NK-92 treated with Interleukin-12 subunit alpha and Interleukin-12 subunit beta, amount 100 ng/mL, for 24 hours (cell line): ENCODE measurements at places on chromosomes 5 and 9.

DNA sequence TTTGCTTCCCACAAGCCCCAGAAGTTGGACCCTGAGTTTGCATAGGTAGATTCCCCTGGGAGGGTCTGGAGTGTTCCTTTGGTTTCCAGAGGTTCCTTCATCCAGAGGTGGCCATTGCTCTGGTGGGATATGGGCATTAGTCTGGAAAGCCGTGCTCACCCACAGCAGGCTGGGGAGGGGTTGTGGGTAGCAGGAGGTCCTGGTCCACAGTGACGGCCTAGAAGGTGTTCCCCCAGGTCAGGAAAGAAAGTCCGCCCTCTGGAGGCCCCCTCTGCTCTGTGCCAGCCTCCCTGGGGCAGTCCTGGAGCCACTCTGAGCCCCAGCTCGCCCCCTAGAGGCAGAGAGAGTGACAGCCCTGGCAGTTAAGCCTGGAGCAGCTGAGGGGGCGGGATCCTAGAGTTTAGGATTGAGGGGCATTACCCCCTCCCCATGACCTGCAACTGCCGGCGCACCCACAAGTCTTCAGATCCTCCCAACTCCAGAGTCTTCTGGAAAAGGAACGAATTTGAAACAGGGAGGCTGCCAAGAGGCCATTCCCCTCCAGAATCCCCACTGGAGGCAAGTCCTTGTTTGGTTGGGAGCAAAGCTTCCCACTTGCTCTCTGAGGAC lies 36.8 kb downstream of the NDST1 start:
- peak; percentile 72 for DNase-seq

- no peak for DNase-seq
Measured at GRCh38 chr5:132024789-132025402, 13.4 kb upstream of the ACSL6 start.

DNA sequence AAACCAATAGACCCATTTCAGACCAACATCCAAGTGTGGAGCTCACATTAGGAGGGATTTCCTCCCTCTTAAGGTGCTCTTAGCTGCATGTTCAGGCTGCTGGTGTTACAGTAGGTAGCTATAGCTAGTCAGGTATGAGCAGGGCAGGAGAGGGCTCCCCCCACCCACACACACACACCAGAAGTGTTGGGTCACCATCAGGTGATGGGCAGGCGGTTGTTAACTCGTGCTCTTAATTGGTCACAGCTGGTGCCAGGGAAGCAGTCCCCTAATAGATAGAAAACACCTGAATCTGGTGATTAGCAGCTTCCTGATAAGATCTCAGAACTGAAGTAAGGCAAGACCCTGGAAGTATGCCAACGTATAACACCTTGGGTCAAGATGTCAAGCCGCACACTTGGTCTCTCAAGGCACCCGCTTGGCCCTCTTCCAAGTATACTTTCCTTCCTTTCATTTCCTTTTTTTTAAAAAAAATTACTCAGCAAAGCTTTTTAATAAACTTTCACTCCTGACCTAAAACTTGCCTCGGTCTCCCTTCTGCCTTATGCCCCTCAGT lies 532.4 kb downstream of the DNAH5 start:
- DNase-seq: no peak

DNA sequence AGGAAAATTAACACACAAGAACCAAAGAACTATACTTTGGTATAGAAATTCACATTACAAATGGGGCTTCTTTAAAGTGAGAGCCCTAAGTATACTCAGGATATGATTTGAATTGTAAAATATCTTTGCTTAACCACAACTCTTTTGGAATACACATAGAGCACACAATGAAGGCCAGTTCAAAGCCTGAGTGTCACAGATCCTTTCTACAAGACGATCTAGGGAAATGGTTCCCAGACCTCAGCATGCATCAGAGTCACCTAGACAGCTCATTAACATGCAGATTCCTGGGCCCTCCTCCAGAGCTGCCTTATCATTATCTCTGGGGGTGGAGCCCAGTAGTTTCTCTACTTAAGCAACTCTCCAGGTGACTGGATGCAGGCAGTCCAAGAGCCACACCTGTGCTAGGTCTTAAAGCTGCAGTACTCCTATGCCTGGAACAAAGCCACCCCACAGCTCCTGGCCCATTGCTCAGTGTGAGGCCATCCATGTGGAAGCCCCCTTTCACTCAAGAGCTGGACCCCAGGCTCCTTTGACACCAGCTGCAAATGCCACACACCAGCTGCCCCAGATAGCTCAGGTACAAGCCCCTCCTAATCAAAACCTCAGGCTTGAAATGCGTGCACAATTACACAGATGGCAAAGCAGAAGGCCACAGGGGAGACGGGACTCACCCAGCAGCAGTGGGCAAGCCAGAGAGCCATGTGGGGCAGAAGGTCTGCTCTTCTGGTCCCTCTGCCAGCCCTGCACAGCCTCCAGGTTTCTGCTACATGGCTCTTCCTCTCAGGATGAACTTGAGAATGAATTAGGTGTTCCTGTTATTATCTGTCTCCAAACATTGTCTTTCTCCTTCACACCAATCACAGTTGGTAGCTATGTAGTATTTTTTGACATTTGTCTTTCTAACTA lies 106.1 kb downstream of the SH3TC2 start:
- no peak for DNase-seq

DNA sequence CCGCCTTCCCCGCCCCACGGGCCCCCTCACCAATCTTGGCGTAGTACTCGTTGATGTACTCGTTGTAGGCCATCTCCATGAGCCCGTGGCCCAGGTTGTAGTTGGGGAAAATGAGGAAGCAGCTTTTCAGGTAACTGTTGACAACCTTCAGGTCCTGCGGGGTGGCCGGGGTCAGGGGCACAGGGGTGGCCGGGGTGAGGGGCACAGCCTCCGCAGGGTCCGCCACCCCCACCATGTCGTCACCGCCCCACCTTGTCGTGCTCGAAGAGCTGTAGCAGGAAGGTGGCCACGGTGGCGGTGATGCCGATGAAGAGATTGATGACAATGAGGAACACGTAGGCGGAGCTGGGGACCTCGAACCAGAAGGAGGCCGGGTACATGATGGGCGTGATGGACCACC lies 14.8 kb upstream of the CLIC3 start:
- DNase-seq: no peak

DNA sequence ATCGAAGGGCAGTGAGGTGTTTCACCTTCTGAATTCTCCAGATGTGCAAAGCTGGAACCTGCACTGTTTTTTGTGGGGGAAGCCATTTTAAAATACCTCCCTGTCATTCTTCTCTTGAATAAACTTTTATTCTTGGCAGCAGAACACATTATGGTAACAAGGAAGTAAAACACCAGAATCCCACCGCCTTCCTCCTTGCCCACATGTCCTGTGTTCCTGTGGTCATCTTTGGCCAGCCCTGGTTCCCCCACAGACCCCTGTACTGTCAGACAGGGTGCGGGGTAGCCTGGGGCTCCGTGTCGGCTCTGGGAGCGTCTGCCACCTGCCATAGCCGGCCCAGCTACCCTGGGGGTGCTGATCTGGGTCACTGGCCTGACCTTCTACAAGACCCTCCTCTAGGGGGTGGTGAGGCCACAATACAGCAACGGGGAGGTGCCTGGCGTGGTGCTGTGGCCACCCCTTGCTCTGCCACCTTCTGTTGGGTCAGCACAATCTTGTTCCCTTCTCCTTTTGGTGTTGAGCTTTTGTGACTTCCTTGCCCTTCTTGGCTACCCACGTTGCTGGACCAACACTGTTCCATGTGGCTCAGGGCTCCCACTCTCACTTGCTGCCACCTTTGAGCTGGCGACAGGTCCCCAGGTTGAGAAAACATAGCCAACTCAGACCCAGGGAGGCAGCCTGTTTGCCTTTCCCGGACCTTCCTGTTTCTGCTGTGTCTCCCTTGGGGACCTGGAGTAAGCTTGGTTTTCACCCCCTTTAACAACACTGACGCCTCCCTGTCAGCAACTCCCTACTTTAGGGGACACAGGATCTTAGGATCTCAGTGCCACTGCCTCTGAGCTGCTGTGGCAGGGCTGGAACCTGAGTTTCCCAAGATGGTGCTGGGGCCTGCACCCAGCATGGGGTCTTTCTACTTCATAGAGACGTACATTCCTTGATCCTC lies 4.8 kb downstream of the WNK2 start:
- no peak for DNase-seq

- DNase-seq: no peak
Measured at GRCh38 chr5:154945695-154946301, 4.9 kb downstream of the MRPL22 start.

GRCh38 chr9:36935768-36936497 lies 98.1 kb downstream of the PAX5 start:
- DNase-seq: no peak

- no peak for DNase-seq
Measured at GRCh38 chr9:98378794-98379193, 123.3 kb upstream of the TBC1D2 start.

GRCh38 chr5:106543330-106543729 lies 1127.4 kb downstream of the EFNA5 start:
- no peak for DNase-seq

DNA sequence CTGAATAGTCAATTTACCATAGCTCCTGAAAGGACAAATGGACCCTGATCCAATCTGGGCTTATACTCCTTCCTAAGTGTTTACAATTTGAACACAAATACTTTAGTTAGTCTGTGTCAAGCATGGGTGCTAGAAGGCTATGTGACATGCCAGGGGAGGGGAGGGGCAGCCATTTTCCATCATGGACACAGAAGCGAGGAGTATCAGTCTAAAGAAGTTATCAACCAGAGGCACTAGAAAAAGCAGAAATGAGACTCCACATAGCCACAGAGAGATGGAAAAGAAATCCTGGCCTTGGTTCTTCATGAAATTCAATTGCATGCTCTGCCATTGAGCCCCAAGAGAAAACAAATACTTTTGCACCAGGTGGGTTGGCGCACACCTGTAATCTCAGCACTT lies 61.8 kb downstream of the NR6A1 start:
- DNase-seq: no peak

GRCh38 chr9:118446943-118447639 lies 742.9 kb downstream of the TLR4 start:
- DNase-seq: no peak

DNA sequence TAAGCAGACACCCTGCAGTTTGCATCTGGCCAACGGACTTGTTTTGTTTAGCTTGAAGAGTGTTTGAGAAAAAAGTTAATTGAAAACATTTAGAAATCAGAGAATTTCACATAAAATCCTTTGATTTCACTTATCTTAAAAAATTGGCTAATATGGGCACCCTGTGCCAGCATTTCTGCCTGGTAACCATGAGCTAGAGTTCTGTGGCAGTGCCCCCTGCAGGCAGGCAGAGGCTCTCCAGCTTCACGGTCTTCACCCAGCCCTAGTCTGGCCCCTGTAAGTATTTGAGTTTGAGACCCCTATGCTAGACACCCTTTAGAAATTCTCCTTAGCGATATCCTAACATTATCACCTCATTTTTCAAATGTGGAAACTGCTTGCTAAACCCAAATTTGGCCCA lies 18.8 kb upstream of the FANCC start:
- no peak for DNase-seq

GRCh38 chr5:58683567-58683966 lies 100.7 kb downstream of the RAB3C start:
- no peak for DNase-seq

GRCh38 chr5:25393256-25393655 lies 748.5 kb upstream of the CDH10 start:
- DNase-seq: no peak

DNA sequence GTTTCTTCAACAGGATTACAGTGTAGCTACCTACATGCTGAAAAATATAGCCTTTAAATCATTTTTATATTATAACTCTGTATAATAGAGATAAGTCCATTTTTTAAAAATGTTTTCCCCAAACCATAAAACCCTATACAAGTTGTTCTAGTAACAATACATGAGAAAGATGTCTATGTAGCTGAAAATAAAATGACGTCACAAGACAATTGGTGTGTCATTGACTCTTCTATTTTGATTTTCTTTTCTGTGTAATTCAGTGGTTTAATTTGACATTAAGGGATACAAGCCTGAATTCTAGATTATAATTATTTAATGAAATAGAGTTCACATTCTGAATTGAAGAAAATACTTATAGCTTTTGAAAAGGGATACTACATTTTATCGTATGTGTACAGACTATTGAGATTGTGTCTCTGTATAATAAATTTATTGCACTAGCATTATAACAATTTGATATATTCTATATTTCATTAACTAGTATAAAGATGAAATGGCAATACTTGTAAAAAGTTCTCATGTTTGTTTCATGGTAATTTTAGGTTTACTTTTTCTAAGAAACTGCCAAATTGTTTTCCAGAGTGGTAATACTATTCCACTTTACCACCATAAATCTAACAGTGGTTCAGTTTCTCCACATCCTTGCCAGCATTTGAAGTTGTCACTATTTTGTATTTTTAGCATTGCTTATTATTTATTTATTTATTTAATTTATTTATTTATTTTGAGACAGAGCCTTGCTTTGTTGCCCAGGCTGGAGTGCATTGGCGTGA lies 18.7 kb downstream of the ANXA1 start:
- no peak for DNase-seq

- no peak for DNase-seq
Measured at GRCh38 chr9:8208465-8208864, 408.9 kb upstream of the DMAC1 start.

DNA sequence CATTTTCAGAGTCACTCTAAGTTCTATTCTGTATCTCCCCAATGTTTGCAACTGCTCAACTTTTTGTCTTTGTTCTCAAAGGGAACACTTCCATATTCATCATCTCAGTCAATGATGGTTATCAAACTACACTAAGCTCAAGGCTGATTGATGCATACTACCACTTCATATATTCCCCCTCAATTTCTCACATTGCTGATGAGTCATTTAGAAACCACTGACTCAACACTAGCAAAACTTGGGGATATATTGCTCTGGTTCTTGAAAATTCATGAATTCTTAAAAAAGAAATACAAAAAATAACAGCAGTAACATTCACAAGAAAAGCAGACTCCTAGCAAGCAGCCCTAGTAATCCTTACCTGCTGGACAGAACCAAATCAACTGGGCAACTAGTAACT lies 52.2 kb downstream of the ABHD17B start:
- no peak for DNase-seq

DNA sequence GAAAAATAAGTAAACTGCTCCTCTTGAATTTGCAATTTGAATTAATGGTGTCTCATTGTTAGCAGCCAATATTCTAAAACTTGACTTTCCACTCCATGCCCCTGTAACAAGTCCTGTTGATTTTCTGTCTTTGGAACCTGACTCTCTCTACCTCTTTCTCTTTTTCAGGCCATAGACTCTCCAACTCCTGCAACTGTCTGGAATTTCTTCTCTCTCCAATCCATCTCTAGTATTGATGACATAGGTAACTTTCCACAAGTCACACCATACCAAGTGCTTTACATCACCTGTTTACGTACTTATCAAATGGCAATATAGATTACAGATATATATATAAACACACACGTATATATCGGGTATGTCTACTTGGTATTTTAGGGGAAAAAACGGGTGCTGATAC lies 923 bp downstream of the C5orf34 start:
- no peak for DNase-seq

DNA sequence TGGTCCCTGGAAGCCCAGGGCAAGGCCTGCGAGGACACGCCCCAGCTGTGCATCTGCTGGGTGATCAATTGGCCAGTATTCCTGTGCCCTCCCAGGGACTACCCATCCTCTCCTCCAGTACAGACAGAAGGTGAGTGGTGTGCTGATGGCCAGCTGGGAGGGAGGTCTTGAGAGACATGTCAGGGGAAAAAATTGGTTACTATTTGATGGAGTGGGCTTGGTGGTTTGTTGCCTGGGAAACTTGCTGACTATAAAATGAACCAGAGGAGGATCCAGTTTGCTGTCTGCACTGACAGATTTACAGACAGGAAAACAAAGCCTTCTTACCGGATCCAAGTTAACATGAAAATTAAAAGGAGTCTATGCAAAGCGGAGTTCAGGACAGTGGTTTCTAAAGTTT lies 40.3 kb downstream of the MAP1B start:
- DNase-seq: no peak
